ENCODE measurements at places on chromosomes 1 and 21.

- DNase-seq: no peak
Observed at GRCh38 chr1:156875341-156875615, 14.6 kb downstream of the NTRK1 start.

DNA sequence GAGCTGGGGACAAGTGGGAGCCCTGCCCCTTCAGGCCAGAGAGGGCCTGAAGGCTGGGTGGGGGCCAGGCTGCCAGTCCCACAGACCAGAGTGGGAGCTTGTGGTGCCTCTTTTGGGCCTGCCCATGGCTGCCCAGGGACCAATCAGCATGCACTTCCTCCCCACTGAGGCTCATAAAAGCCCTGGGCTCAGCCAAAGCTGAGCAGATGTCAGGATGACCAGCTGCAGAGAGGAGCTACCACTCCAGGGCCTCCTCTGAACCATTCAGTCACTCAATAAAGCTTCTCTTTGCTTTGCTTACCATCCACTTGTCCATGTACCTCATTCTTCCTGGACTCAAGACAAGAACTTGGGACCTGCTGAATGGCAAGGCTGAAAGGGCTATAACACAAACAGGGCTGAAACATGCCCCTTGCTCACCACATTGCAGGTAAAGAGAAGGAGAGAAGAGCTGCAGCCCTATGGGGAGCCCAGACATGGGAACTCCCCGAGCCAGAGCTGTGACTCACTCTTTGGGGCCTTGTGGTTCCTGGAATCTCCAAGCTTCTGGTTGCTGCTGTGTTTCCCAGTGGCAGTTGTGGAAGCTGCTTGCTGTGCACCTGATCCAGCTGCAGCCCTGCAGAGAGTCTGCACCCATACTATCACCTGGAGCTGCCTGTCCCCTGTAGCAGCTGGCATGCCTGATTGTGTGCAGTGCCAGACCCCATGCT lies 82.0 kb downstream of the OLFML3 start:
- no peak for DNase-seq

DNA sequence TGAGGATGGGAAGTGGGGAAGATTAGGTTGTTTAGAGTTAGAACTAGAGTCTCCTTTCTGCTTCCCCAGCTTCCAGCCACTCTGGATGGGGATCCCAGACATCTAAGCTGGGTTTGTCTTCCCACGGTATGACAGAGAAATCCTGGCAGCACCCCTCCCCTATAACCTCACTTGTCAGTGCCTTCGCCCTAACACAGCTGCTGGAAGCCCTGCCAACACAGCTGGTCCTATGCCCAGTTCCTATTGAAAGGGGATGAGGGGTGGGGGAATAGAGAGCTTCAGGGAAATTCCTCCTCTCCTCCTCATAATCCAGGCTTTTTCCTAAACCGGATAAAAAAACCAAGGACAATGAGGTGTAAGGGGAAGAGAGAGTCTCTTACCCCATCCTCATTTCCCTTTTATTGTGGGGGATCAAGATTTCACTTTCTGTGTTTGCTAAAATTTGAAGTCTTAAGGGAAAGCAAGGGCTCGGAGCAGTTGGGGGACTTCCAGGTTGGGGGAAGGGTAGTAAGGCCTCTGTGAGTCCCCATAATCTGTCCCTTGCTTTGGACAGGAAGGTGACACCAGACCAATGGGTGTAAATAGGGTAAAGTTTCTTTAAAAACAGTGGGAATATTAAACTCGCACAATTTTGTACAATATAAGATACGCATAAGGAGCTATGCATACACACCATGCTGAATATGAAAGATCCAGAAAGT lies 590 bp downstream of the TMOD4 start:
- no peak for DNase-seq

DNA sequence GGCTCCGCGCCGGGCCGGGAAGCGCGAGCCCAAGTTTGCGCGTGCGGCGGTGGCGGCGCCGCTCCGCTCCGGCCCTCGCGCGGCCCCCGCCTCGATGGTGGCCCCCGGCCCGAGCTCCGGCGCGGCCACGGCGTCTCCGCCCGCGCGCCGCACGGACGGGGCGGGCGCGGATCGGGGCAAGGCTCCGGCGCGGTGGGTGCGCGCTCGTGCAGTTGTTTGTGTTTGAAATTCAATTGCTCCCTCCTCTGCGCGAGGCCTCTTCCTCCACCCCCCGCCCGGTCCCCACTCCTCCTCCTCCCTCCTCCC lies at the start of gene HDGF:
TSS of gene HDGF (minus strand) at position 225 of the 306 bp plus-strand sequence. CDS start 246 bp downstream, outside the sequence.
- DNase-seq: no peak

- DNase-seq: no peak
Observed at GRCh38 chr1:149906570-149907075, 7.3 kb downstream of the BOLA1 start.

- DNase-seq: no peak
Observed at GRCh38 chr1:97073169-97073568, 351.6 kb downstream of the PTBP2 start.

DNA sequence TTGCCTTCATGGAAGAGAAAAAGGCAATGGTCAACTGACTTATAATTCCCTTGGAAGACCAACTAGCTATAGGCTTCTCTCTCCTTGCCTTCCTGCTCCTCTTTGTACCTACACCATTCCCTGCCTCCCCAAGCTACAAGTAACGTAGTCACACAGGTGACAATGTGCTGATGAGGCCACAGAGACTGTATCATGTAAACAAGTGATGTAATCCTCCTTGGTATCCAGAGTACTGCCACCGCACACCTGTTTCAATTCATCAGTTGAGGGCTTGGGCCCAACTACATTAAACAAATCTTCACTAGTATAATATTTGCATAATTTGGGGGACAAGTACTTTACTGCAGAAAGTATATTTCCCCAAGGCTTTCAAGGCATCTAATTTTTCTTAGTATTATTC lies 76.4 kb upstream of the SCYL3 start:
- no peak for DNase-seq

DNA sequence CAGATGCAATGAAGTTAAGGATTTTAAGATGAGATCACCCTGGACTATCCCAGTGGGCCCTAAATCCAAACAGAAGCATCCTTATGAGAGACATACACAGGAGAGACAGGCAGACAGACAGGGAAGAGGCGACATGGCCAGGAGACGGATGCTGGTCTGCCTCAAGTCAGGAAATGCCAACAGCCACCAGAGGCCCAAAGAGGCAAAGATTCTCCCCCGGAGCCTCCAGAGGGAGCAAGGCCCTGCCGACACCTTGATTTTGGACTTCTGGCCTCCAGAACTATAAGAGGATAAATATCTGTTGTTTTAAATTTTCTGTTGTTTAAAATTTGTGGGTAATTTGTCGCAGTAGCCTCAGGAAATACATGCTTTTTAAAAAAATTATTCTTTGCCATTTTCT lies 116.4 kb downstream of the GLIS1 start:
- DNase-seq: no peak

GRCh38 chr1:39976732-39977131 lies 21.8 kb downstream of the MFSD2A start:
- DNase-seq: no peak

DNA sequence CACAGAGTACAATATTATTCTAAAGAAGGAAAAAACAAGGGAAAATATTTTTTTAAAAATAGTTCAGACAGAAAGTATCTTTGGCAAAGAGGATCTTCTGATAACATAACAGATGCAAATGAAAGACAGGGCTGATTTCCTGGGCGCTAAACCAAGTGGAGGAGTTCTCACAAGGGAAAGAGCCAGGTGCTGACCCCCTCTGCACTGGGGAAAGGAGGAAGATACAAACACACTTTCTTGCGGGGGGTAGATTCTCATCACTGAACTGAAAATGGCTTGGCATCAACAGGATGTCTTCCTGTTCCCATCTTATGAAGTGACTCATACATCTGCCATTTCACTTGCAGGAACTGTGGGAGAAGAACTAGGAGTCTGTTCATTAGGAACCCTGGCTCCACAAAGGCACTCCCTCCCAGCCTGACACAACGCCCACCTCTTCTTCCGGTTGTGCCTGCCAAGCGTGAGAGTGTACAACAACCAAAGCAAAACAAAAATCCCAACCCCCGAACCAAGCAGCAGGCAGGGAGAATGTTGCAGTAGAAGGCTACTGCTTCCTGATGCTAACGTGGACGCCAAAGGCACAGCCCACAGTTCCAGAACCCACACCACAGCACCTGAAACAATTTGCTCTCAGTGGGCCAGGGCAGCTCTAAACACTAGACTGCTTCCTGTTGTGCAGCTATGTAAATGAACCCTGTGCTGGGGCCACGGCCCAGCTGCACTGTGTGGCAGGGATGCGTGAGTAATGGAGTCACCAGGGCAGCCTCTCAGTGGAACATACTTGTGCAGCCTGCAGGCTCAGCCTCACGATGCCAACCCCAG lies 51.0 kb downstream of the GADD45A start:
- DNase-seq: peak; percentile 59

- DNase-seq: peak; percentile 57
Observed at GRCh38 chr21:45128613-45129188, 54.3 kb downstream of the ADARB1 start.

DNA sequence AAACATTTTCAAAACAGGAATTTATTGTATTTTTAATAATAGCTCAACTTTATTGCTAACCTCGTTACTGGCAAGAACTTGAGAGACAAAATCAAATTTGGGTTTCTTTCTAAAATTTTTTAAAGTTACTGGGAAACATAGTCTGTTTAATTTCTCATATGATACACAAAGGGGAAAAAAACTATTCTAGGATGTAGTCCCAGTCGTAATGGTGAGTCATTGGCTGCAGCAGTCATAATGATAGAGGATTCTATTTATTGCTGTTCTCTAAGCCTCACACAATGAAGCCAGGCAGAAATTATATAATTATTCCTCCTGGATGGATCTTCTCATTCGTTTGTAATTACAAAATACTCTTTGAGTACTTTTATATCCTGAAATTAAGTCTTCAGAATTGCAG lies 326.5 kb upstream of the SGIP1 start:
- DNase-seq: peak; percentile 74

- no peak for DNase-seq
Observed at GRCh38 chr1:174923820-174924219, 75.9 kb upstream of the CACYBP start.

- no peak for DNase-seq
Observed at GRCh38 chr1:245608271-245608670, 453.5 kb downstream of the KIF26B start.

DNA sequence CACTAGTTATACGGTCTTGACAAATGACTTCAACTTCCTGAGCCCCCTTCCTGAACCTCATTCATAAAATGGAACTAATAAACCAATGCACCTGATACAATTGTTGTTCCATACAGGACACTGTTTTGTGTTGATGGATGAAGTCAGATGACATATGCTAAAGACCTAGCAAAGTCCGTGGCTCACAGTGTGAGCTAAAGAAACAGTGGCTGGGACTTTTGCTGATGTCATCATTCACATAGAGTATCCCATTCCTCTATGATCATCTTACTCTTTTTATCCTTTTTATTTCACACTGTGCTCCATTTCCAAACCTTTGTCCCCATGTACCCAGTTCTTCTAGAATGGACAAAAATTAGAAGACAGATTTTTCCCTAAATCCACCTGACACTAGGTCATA lies 83.7 kb upstream of the KAZN start:
- DNase-seq: no peak

DNA sequence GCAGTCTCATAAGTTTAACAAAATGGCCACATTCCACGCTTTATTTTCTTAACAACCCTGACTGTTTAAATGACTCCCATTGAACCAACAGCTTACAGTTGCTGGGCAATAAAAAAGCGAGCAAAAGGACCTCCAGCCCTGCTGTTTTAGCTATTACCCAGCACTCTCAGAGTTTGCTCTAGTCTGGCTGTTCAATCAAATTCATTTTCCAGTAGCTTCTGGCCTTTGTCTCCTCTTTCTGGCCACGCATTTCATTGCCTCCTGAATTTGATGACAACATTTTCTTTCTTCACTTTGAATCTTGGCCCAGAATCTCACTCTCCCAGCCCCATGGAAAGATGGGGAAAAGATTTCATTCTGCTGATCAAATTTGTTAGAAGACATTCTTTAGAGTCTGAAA lies 44.1 kb upstream of the DOCK7 start:
- no peak for DNase-seq

DNA sequence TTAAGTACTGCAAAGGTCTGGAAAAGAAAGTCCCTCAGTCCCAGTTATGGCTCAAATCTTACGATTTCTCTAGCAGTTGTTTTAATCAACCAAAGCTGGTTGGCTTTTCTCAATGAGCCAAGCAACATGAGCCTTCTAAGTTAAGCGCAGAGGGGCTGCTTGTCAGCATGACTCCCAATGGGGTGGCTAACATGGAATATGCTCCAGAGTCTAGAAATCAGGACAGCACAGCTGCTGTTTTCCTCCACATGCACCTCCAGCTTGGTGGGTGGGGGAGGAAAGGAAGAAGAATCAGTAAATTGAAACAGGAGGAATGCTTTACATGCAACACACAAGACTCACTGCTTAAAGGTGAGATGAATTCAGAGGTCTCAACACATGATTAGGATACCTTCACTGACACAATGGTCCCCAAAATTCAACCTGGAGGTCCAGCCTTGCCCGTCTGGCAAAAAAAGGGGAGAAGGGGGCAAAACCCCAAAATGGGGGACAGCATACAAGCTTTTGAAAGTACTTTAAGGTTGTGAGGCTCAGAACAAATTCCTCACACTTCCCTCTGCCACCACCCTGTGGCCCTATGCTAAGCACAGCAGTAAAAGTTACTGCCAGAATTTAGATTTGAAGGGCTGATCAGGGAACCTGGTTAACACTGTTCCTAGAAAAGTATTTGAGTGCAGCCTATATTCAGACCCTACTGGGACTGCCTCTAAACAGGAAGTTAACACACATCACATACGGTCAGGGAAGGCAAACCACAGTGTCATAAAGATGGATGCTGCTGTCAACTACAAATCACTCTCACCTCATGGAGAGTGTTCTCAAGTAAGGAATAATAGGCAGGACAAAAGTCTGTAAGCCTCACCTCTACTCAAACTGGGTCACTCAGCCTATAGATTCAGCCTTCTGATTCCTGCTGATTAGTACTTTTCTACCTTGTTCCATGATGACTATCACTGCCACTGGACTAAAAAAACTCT lies 2.6 kb downstream of the GATAD2B start:
- no peak for DNase-seq

DNA sequence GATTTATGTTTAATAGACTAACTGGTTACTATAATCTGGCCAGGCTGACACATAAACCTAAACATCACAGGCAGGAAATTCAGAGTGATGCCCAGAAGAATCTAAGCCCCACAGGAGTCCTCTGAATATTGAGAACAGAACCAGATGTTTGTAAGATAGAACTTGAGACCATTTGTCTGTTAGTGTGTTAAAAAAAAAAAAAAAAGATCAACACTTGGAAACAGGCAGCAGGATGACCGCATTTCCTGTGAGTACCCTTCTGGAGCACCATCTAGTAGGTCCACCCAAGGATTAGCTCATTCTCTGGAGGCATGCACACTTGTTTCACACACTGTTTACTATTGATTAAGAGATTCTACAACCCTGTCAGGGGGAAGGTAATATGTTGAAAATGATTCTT lies 111.4 kb upstream of the VANGL1 start:
- DNase-seq: no peak

- DNase-seq: no peak
Observed at GRCh38 chr1:17729248-17729647, 25.9 kb upstream of the ACTL8 start.

- DNase-seq: no peak
Observed at GRCh38 chr1:207965392-207966387, 54.8 kb upstream of the CD34 start.

- no peak for DNase-seq
Observed at GRCh38 chr1:26844424-26845196, 18.1 kb downstream of the ZDHHC18 start.

All from NCI-H446 (cell line).